Tibial artery (tissue), 4 donors: ENCODE measurements at places on chromosomes 1 and 21.

DNA sequence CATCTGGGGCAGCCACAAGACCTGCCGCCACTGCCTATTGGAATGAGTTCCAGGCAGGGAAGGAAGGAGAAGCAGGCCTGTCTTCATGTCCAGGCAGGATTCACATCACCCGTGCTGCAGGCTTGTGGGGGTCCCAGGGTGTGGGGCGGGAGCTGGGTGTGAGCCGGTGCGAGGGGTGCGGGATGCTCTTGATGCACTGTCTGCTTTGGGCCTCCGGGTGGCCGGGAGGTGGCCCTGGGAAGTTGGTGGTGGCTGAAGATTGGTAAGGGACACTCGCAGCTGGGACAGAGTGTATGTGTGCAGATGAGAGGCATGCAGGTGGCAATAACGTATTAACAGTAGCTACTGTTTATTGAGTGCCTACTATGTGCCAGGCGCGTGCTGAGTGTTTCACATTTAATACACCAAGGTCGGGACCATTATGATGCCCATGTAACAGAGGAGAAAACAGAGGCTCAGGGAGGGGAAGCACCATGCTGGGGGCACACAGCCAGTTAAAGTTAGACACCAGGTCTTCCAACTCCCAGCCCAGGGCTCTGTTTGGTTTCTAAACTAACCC lies 3.3 kb downstream of the CROCC start:
- H3K4me3 ChIP-seq, result no peak overlapping the region
- no peaks in the 10 kb centered on the region for H3K36me3 ChIP-seq
- no peaks in the 10 kb centered on the region for H3K4me1 ChIP-seq
- no peaks in the 10 kb centered on the region for H3K27me3 ChIP-seq
- H3K27ac ChIP-seq, result no peak overlapping the region

DNA sequence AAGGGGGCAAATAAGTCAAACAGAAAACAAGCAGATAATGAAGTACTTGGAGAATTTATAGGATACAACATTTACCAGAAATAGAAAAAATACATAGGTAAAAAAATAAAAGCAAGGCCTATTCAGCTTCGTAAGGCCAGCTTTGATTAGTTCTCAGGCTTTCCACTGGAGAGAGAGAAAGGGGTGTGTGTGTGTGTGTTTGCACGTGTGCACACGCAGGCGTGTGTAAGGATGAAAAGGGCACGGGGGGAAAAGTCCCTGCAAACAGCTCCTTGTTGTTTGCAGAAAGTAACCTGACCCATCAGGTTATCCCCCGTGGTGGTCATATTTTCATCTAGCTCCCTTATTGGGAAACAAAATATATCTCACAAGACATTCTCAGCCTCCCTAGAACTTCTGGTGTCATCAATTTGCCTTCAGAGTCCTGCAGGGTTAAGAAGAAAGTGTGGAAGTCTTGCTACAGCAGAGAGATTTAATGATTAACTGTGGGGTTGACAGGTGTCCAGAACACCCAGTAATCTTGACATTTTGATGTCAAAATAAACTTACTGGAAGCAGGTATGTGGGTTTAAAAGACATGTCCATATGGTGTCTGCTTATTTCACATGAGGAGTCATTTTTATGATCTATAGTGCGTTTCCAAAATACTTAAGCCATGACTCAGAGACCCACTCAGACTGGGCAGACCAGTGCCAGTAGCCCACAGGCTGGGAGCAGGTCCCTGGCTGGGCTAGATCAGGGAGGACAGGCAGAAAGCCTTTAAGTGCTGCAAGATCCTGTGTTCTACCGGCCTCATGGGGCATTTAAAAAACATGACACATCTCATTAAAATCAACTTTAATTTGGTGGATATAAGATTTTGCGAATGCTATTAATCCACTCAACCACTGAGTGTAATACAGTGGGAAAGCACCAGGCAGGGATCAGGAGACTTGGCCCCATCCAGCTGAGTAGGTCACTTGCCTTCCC lies 487.6 kb upstream of the CAMK1G start:
- H3K36me3 ChIP-seq, result no peaks in the 10 kb centered on the region
- H3K4me1 ChIP-seq, result no peaks in the 10 kb centered on the region
- H3K27me3 ChIP-seq, result no peaks in the 10 kb centered on the region
- H3K4me3 ChIP-seq, result no peak overlapping the region

DNA sequence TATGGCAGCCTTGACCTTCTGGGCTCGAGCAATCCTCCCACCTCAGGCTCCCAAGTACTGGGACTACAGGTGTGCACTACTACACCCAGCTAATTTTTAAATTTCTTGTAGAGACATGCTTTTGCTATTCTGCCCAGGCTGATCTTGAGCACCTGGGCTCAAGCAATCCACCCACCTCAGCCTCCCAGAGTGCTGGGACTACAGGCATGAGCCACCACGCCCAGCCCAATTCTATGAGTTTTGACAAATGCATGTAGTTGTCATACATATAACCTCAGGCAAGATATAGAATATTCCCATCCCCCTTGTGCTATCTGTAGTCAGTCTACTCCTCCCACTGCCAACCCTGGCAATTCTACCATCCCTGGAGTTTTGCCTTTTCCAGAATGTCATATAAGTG lies 38.7 kb upstream of the TTC22 start:
- H3K4me1 ChIP-seq, result no peaks in the 10 kb centered on the region
- no peak overlapping the region for H3K27ac ChIP-seq
- H3K4me3 ChIP-seq, result no peak overlapping the region
- no peaks in the 10 kb centered on the region for H3K36me3 ChIP-seq
- peak; percentile 17 for DNase-seq

DNA sequence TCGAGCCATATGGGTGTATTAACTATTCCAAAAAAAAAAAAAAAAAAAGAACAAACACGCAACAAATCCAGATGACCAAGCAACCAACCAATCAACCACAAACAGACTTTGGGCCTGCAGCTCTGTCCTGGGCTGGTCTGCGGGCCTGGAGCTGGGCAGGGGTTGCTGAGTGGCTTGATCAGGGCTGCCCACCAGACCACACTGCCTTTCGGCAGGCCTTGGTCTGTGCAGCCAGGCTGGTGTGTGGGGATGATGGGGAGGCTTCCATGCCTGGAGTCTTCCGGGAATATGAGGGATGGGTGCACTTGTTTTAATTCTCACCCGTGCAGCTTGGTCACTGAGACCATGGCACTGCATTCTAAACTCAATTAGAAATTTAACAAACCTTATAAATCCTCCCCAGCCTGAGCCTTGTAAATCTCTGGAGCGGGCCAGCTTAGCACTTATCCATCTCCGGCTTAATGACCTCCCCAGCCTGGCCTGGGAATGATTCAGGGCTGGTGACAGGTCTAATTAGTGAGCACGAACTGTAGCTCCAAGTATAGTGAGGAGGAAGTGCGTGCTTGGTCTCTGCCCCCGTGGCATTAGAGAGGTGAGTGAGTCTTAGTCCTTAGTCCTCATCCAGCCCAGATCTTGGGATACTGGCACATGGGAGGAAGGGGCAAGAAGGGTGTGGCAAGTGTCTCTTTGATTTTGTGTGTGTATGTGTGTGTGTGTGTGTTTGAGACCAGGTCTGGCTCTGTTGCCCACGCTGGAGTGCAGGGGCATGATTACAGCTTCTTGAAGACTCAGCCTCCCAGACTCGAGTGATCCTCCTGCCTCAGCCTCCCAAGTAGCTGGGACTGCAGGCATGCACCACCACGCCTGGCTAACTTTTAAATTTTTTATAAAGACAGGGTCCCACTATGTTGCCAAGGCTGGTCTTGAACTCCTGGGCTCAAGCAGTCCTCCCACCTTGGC lies 74.6 kb upstream of the CSF3R start:
- H3K4me3 ChIP-seq, result no peak overlapping the region
- H3K36me3 ChIP-seq, result no peaks in the 10 kb centered on the region
- peaks cover 66% of the 10 kb centered on the region for H3K27me3 ChIP-seq
- H3K4me1 ChIP-seq, result no peaks in the 10 kb centered on the region
- DNase-seq, result peak; percentile 37

DNA sequence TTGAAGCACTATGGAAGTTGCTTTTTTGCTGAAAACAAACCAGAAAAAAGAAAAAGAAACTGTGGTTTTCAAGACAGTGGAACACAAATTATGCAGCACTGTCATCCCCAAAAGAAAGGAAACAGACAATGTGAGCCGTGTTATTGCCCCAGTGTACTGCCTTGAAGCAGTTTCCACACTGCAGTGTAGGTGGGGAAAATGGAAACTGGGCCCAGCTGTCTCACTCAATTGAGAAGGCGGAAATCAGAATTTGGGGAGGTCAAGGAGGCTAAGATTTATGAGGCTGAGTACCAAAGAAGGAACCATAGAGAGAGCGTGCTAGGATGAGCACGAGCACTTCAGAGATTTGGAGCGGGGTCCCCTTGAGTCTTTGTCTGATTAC lies 55.5 kb downstream of the MPZL1 start:
- H3K4me3 ChIP-seq, result no peak overlapping the region
- no peaks in the 10 kb centered on the region for H3K27me3 ChIP-seq
- no peak overlapping the region for H3K27ac ChIP-seq

DNA sequence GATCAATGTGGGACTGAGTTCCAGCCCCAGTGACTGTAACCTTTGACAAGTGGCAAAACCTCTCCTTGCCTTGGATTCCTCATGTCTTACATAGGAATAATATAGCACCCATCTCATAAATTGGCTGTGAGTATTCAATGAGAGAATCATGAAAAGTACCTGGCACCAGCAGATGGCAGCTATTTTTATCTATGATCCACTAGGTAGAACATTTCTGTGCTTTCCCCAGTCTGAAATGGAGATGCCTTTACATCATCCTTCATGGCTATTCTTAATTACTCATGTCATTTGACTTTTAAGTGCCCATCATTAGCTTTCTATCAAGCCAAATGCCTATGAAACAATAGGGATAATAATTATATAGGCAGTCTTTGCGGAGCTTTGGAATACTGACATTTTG lies 130.1 kb downstream of the TGFB2 start:
- peak overlapping the region; percentile 51 for H3K27ac ChIP-seq
- H3K4me1 ChIP-seq, result peaks cover 22% of the 10 kb centered on the region
- no peak overlapping the region for H3K4me3 ChIP-seq
- DNase-seq, result no peak

- DNase-seq, result no peak
- no peaks in the 10 kb centered on the region for H3K4me1 ChIP-seq
Measured at GRCh38 chr1:233664804-233665574, 51.1 kb downstream of the KCNK1 start.

- no peak overlapping the region for H3K27ac ChIP-seq
- H3K36me3 ChIP-seq, result no peaks in the 10 kb centered on the region
Measured at GRCh38 chr1:93753791-93754763, 72.4 kb upstream of the BCAR3 start.

- H3K36me3 ChIP-seq, result no peaks in the 10 kb centered on the region
- H3K4me3 ChIP-seq, result no peak overlapping the region
- H3K4me1 ChIP-seq, result no peaks in the 10 kb centered on the region
- no peak overlapping the region for H3K27ac ChIP-seq
- no peaks in the 10 kb centered on the region for H3K27me3 ChIP-seq
- no peak for DNase-seq
Measured at GRCh38 chr1:187262731-187263130, 434.0 kb downstream of the PLA2G4A start.

- no peaks in the 10 kb centered on the region for H3K36me3 ChIP-seq
- no peak overlapping the region for H3K27ac ChIP-seq
- H3K27me3 ChIP-seq, result no peaks in the 10 kb centered on the region
- H3K4me1 ChIP-seq, result no peaks in the 10 kb centered on the region
Measured at GRCh38 chr1:210857705-210858104, 276.2 kb downstream of the KCNH1 start.

GRCh38 chr1:90614872-90615271 lies 102.2 kb downstream of the BARHL2 start:
- H3K4me3 ChIP-seq, result no peak overlapping the region
- H3K27ac ChIP-seq, result no peak overlapping the region
- H3K27me3 ChIP-seq, result no peaks in the 10 kb centered on the region
- no peaks in the 10 kb centered on the region for H3K36me3 ChIP-seq

GRCh38 chr1:28313702-28314546 lies 14.9 kb upstream of the MED18 start:
- no peak for DNase-seq
- H3K4me1 ChIP-seq, result no peaks in the 10 kb centered on the region
- H3K27me3 ChIP-seq, result no peaks in the 10 kb centered on the region
- H3K4me3 ChIP-seq, result no peak overlapping the region
- no peak overlapping the region for H3K27ac ChIP-seq

DNA sequence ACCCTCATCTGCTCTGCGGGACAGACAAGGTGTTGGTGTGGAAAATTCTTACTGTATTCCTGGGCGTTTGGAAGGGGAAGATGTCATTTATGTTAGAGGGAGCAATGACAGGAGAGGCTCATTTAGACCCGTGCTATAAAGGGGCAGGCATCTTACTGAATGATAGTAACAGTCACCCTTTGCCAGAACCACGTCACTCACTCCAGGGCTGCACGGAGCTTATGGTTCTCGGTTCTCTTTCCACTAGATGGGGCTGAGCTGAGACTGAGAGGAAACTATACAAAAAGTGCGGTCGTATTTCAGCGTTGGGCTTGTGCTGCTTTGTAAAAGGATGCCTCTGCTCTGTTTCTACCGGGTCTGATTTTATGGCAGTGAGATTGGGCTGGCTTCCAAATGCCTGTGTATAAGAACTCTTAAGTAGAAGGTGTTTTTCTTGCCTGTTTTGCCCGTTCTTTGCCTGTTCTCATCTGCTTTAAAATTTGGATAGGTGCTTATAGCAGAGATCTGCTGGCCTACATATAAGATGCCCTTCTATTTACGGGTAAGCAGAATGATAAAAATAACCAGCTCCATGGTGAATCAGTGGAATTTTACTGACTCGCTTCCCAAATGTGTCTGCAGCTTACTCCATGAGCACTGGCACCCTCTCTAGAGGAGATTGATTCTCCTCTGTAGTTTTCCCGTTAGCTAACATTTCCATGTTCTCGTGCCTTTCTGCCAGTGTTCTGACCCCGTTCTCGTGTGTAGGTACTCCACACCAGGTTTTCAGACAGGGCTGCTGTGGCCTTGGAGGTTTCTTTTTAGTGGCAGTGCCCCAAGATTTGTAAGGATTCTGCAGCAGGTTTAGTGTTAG lies 55.9 kb downstream of the MRPS6 start:
- H3K27me3 ChIP-seq, result no peaks in the 10 kb centered on the region
- H3K36me3 ChIP-seq, result peaks cover 10% of the 10 kb centered on the region
- peaks cover 79% of the 10 kb centered on the region for H3K4me1 ChIP-seq
- H3K27ac ChIP-seq, result peak overlapping the region; percentile 77
- peak; percentile 69 for DNase-seq

GRCh38 chr1:247113094-247113497 lies 8.9 kb upstream of the ZNF669 start:
- no peaks in the 10 kb centered on the region for H3K36me3 ChIP-seq
- H3K4me1 ChIP-seq, result peaks cover 9% of the 10 kb centered on the region
- H3K4me3 ChIP-seq, result no peak overlapping the region
- H3K27me3 ChIP-seq, result peaks cover 3% of the 10 kb centered on the region
- no peak overlapping the region for H3K27ac ChIP-seq

- H3K27me3 ChIP-seq, result no peaks in the 10 kb centered on the region
- DNase-seq, result no peak
- no peaks in the 10 kb centered on the region for H3K36me3 ChIP-seq
- H3K4me3 ChIP-seq, result no peak overlapping the region
- H3K27ac ChIP-seq, result no peak overlapping the region
- H3K4me1 ChIP-seq, result no peaks in the 10 kb centered on the region
Measured at GRCh38 chr21:29719521-29719920, 220.3 kb downstream of the GRIK1 start.

DNA sequence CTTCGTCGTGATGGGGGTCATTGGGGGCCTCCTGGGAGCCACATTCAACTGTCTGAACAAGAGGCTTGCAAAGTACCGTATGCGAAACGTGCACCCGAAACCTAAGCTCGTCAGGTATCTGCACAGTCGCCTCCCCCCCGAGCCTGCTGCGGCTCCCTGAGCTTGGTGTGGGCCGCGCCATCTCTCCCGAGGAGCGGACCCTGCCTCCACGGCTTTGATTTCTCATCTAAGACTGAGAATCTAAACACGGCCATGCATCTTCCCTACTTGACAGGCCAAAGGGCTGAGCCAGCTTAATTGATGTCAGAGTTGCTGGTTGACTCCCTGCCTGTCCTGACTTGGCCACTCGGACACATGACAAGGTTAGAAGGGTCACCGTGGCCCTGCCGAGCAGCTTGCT lies 19.1 kb downstream of the NPPA start:
- H3K4me3 ChIP-seq, result no peak overlapping the region
- H3K27ac ChIP-seq, result no peak overlapping the region
- H3K36me3 ChIP-seq, result peaks cover 96% of the 10 kb centered on the region
- DNase-seq, result no peak
- H3K4me1 ChIP-seq, result no peaks in the 10 kb centered on the region
